ENCODE measurements at places on chromosomes 3 and 15.

- no peak for DNase-seq
Observed at GRCh38 chr3:110811050-110811449, 260.6 kb upstream of the NECTIN3 start.

DNA sequence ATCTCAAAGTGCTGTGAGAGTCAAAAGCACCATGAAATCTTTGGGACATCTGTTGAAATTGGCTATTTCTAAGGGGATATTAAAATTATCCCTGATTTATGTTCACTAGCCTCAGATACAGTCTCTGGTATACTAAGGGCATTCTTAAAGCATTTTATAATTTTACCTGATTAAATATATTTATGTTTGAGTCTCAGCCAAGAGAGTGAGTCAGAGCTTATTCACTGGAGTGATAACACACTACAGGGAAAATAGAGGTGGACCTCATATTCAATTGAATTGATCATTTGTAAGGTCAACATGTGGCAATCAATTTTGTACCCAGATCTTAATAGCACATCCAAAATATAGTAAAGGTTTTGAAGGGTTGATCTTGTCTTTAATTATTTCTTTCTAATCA lies 733.6 kb downstream of the EPHA3 start:
- no peak for DNase-seq

- DNase-seq, result no peak
Observed at GRCh38 chr3:16888785-16889607, 4.2 kb downstream of the PLCL2 start.

GRCh38 chr3:178193846-178194245 lies 342.4 kb upstream of the KCNMB2 start:
- no peak for DNase-seq

DNA sequence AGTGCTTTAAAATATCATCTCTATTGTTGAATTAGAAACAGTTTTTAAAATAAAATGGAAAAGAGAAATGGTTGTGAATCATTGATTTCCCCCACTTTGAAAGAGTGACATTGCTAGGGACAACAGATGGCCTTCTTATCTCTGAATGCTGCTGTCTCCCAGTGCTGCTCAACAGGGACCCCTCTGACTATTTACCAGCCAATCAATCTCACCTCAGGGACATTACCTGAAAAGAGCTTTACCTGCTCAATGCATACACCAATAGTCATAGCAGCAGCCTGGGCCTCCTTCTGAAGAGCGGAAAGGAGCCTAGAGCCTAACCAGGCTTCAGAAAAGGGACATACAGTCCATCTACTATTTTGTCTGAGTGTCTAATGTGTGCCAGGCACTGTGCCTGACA lies 162.8 kb downstream of the CGGBP1 start:
- no peak for DNase-seq

GRCh38 chr3:186540835-186541226 lies 3.3 kb downstream of the CRYGS start:
- DNase-seq, result no peak

DNA sequence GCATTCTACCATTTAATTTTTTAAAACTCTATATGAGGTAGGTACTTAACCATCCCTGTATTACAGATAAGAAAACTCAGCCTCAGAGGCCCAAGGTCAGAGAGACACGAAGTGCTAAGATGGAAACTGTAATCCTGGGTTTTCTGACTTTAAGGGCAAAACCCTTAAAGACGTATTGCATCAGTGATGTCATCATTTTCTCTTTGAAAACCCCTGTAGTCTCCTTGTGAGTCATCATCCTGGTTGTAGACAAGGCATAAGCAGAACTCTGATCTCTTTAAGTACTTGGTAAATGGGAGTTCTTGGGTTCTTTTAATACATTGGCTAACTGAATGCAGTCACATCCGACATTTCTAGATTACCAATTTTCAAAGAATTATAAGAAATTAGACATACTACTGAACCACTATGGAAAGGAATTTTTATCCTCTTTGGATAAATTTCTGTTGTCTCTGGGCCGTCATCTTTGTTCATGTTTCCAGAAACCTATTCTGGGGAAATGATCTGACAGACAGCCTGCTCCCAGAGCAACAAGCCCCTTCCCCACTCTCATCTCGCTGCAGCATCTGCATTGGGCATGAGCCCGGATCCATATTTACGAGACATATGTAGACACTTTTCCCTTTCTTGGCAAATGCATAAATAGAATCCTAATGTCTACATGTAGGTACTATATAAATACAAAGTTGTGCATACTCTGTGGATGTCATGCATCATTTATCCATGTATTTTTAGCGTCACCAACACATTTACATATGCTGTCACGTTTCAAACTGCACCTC lies 48.7 kb upstream of the MDFIC2 start:
- DNase-seq, result no peak

DNA sequence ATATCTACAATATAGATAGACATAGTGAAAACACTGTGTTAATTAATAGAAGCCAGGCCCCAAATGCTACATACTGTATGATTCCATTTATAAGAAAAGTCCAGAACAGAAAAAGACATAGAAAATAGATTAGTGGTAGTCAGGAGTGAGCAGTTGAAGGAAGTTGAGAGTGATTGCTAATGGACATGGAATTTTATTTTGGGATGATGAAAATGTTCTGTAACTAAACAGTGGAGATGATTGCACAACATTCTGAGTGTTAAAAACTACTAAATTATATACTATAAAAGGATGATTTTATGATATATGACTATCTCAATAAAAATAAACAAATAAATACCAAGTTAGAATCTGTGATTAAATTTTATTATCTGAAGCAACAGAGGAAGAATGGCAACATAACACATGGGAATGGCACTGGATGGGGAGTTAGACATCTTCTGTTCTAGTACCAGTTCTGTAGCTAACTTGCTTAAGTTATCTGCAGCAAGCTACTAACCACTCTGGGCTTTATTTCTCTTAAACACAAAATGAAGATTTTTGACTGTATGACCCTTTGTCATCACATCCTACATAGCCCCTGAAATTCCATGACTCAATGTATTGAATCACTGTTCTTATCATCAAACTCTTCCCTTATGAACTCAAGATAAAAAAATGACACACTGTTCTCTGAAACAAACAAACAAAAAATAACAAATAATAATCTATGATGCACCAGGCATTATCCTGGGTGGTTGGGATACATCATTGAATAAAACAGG lies 612.7 kb downstream of the TBL1XR1 start:
- DNase-seq, result no peak

DNA sequence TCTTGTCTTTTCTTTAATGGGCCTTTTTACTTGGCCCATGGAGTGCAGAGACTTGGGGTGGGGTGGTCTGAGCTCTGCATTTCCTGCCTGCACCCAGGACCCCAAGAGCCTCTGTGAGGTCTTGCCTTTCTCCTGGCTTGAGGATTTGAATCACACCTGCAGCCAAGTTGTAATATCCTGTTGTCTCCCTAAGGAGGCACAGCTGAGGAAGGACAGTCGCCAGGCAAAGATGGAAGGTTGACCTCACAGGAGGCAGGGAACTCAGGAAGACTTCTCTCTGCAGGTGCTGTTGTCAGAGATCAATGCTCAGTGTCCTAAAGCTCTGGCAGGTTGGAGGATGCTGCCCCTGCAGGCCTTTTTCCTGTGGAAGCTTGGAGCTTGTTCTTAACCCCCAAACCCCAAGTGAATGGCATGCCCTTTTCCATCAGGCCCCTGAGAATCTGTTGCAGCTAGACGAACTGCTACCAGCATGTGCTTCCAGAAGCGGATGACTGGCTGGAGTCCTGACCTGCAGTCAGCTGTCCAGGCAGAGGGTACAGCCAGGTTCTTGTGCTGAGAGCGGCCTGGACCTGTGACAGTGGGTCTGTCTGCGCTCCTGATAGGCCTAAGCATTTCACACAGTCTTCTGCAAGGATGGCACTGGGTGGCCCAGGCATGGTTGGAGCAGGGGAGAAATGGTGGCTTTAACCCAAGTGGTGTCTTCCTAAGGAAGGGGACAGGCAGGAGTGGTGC lies 120.0 kb downstream of the EEFSEC start:
- DNase-seq, result no peak

- peak; percentile 2 for DNase-seq
Observed at GRCh38 chr3:182212479-182213076, 500.9 kb downstream of the SOX2 start.

- no peak for DNase-seq
Observed at GRCh38 chr3:8266730-8267131, 234.9 kb upstream of the LMCD1 start.

- no peak for DNase-seq
Observed at GRCh38 chr3:118803096-118803476, 231.6 kb downstream of the IGSF11 start.

GRCh38 chr3:34956511-34956910 lies 682.8 kb upstream of the ARPP21 start:
- no peak for DNase-seq

- no peak for DNase-seq
Observed at GRCh38 chr3:141272906-141273662, 41.5 kb downstream of the PXYLP1 start.

Measured in hindlimb muscle (tissue), 1 donor.